ENCODE measurements at places on chromosomes 3 and 15.

GRCh38 chr15:58842713-58843396 is 71.8 kb downstream of the MINDY2 start:
- no peak for DNase-seq

GRCh38 chr3:126391631-126392030 is 3.1 kb upstream of the CFAP100 start:
- no peak for DNase-seq

DNA sequence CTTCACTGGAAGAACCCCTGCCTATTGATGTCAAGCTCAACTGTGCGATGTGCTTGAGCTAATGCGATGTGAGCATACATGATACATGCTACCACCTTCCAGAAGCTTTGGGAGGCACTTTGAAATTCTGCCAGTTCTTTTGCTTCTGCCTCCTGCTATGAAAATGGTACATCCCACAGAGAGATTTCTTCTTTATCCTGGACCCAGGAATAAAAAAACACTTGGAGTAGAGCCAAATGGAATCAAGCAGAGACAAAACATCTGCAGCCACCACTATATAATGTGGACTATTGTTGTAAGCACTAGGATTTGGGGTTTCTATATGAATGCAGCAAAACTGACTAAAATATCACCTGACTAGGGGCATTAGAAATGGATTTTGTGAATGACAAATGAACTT is 119.9 kb upstream of the GAP43 start:
- no peak for DNase-seq

DNA sequence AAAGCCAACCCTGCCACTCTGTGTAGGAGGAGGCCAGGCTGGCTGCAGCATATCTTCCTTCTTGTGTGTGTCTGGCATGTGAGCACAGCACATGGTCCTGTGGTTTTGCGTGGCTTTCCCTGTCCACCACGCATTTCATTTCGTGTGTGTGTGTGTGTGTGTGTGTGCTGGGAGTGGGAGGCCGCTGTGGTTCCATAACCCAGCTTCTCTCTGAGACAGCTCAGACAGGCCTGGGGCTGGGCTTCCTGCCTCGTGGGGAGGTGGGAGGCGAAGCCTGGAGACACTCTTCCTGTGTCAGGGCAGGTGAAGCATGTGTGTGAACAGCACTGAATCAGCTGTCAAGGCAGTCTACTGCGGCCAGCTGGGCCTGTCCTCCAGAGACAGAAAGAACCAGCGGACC is 16.0 kb upstream of the MRPS22 start:
- no peak for DNase-seq

- no peak for DNase-seq
These were observed 2.4 kb downstream of the PLXNA1 start for GRCh38 chr3:126985132-126985985.
